Erythroblast (primary cell): ENCODE measurements at places on chromosomes 12 and 14.

DNA sequence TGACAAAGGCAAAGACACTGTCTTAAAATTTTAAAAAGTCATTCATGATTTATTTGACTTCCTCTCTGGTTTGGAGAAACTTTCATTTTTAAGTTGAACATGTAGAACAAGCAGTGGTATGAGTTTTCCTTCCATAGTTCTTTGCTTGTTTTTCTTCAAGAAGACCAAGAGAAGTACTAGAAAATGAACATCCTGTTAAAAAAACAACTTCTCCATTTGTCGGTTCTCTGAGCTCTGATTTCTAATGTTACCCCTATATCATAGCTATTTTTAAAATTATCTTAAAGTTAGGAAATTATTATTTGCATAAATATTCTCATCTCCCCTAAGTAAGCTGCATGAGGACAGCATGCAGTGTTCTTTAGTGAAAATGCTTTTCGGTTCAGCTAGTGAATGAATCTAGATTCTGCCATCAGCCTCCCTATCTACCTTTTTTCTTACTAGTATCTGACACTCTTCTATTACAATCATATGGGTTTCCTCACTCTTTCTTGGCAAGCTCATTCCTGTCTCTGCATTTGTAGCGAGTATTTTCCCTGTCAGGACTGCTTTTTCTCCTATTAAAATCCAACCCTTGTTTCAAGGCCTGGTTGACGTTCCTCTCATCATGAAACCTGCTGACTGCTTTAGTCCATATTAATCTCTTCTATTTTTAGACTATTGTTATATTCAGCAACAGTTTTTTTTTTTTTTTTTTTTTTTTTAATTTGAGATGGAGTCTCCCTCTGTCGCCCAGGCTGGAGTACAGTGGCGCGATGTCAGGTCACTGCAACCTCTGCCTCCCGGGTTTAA is 15.8 kb downstream of the DIP2B start:
- DNase-seq, result no peak

DNA sequence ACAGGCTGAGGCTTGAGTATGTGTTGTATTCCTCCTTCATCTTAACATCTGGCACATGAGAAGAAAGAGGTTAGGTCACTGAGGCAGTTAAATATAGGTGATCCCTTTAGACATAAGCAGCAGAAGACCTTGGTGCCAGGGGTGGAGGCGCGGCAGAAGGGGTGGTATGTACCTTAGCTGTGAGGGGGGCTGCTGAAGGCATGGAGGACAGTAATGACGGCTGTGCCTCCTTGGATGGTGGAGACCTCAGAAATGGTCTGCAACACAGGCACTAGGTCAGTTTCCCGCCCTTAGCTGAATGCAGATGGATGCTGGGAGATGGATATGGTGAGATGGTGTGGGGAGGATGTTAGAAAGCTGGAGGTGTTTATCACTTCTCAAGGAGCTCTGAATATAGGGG is 1.5 kb upstream of the PNMA1 start:
- no peak for DNase-seq

DNA sequence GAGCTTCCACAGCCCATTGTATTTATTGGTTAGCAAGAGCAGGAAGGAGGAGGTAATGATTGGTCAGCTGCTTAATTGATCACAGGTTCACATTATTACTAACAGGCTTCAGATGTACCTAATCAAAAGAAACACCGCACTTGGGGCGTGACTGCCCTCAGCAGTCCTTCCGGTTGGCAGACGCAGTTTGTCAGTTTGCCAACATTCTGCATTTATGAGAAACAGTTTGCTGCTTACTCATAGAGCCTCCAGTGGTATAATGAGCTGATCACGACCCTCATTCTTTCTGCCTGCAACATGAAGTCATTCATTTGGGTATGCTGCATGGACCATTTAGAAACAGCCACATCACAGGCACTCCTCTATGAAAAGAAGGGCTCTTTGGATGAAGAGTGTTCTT is 42.5 kb upstream of the PPM1H start:
- peak; percentile 46 for DNase-seq

- no peak for DNase-seq
These were observed 263.8 kb downstream of the APAF1 start for GRCh38 chr12:98908866-98909265.

DNA sequence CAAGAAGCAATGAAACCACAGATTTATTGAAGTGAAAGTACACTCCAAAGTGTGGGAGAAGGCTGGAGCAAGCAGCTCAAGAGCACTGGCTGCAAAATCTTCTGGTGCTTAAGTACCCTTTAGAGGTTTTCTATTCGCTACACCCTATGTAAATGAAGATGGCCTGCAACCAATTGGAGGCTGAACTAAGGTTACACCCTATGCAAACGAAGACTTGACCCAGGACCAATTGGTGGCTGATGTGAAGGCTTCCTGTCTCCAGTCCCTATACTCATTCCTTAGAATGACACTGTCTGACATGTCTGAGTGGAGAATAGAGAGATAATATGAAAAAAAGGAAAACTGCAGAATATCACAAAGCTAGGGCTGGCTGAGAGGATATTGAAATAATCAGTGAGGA is 57.2 kb downstream of the ALG10B start:
- no peak for DNase-seq

GRCh38 chr14:91911474-91912032 is 35.9 kb downstream of the FBLN5 start:
- peak; percentile 29 for DNase-seq

DNA sequence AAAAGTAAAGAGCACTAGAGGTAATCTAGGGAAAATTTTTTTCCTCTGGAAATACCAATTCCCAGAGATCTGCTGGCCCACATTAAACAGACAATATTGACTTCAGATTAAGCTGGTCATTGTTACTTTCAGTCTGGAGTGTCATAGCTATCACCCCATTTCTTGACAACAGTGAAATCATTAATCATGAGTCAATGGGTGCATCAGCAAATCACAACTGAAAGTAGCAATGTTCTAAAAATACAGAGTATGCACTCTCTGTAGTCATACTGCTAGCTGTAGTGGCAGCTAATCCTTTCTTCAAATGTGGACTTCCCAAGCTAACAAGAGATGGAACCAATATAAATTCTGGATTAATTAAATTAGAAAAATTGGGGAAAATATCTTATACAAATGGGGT is 129.9 kb downstream of the CPNE8 start:
- no peak for DNase-seq

DNA sequence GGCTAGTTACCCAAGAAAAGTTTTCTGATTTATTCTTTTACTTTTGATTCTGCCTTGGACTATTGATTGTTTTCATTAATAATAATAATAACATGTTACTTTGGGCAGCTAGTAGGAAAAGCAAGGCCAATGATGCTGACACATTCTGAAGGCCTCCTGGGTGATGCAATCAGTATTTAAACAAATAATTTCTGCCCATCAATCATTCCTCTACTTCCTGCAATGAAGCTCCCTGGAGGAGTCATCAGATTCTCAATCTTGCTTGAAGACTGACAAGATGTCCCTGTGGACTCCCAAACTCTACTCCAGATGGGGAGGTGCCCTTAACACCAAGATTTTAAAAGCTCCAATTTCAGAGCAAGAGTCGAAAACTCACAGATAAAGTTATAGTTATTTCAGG is at the start of gene SPX:
TSS of gene SPX (plus strand) at position 244 of the 400 bp plus-strand sequence. CDS start 177 bp downstream, outside the sequence.
- no peak for DNase-seq
